ENCODE measurements at places on chromosomes 3 and 15.

- DNase-seq, result no peak
Observed at GRCh38 chr15:100032358-100033085, 299.3 kb upstream of the LYSMD4 start.

GRCh38 chr3:108098003-108098370 lies 7.2 kb upstream of the CD47 start:
- no peak for DNase-seq

- DNase-seq, result no peak
Observed at GRCh38 chr15:40957581-40958051, 4.3 kb downstream of the CHAC1 start.

DNA sequence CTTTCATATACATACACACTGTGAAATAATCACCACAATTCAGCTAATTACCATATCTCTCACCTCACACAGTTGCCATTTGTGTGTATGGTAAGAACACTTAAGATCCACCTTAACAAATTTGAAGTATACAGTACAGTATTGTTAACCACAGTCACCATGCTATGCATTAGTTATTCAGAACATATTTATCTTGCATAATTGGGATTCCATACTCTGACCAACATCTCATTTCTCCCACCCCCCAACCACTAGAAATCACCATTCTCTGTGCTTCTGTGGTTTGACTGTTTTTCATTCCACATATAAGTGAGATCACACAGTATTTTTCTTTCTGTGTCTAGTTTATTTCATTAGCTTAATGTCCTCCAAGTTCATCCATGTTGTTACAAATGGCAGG lies 247.7 kb upstream of the CTNNB1 start:
- no peak for DNase-seq

DNA sequence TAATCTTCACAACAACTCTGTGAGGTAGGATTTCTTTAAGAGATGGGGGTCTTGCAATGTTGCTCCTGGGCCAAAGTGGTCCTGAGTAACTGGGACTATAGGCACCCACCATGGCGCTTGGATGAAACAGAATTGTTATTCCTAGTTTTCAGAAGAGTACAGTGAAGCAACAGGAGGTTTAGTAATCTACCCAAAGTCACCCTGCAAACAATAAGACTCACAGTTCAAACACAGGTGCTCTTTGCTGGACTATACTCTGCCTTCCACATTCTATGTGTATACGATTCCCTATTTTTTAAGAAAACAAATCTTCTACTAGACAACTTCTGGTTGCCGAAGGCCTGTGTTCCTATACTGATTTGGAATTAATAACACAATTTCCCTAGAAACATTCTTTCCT lies 8.1 kb downstream of the C3orf70 start:
- no peak for DNase-seq

DNA sequence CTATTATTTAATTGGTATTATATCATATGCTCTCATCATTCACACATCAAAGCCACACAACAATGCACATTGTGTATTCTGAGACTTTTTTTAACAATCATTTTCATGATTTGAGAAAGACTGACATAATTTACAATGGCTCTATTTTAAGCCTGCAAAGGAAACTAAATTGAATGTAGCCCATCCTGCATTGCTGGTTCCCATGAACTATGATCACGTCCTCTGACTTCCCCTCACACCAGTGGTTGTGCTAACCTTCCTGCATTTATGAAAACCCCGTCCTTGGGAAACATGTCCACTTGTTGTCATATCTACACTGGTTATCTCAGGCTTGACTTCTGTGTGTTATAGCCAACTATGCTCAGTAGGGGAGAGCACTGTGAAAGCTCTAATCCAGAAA lies 546.2 kb downstream of the MECOM start:
- DNase-seq, result no peak

DNA sequence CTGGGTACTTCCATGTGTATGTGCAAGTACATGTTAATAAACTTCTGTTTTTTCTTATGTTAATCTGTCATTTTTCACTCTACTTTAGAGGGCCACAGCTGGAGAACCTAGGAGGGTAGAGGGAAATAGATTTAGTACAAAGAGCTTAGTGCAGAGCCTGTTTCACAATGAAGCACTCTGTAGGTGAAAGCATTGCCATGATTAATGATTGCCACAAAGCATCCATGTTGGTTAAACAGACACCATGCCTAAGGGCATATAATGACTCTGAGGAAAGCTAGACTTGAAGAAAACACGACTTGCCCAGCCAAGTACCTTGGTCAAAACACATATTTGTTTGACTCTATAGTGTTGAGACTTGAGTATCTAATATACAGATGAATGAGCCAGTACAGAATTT lies 338.4 kb downstream of the FHIT start:
- DNase-seq, result no peak

- DNase-seq, result peak; percentile 18
Observed at GRCh38 chr3:105555206-105555605, 188.5 kb downstream of the ALCAM start.

DNA sequence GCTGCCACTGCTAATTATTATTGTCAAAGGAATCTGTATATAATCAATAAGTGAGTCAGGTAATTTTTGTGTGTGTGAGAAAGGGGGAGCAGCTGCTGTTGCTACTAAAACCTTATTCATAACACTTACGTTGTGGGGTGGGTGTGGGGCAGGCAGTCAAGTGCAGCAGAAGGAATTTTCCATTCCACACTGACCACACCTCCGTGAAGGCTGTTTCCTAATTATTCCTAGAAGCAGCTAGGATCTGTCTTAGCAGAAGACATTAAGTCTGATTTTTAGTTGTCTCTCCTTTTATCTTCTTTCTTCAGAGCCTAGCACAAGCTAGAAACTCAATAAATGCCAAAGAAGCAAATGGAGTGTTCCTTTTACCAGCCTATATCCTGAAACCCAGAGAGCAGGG lies 4.0 kb upstream of the U2SURP start:
- peak; percentile 27 for DNase-seq

GRCh38 chr3:167740961-167741587 lies 5.6 kb downstream of the SERPINI1 start:
- DNase-seq, result peak; percentile 28

DNA sequence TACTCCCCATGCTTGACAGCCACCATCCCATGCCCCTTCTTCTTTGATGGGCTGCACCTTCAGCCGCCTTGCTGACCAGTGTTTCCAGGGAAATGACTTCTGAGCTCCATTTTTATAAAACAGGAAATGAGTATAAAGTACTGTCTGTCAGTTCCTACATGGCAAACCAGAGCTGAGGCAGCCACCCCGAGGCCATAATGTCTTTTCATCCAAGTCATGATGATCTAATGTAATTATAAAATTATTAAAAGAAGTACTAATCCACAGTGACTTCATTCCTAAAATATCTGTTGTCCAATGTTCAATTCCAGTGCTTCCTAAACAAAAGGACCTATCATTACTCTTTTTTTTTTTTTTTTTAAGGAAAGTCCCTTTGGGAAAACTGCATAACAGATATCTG lies 75.2 kb upstream of the HERC1 start:
- peak; percentile 35 for DNase-seq

- no peak for DNase-seq
Observed at GRCh38 chr15:66067687-66068086, 185.9 kb downstream of the MEGF11 start.

DNA sequence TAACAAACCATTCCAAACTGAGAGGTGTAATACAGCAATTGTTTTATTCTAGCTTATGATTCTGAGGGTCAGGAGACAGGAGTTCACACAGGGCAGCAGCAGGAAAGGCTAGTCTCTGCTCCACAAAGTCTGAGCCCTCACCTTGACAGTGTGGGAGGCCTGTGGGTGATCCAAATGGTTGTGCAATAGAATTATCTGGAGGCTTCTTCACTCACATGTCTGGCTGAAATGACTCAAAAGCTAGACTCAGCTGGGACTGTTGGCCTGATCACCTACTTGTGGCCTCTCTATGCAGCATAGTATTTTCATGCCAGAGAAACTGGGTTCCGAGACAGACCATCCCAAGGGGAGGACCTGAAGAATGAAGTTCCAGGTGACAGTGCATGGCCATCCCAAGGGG lies 233.9 kb upstream of the UBE2E2 start:
- no peak for DNase-seq

Measured in AG20443 (cell line).